ENCODE measurements at places on chromosomes 11 and 22.

DNA sequence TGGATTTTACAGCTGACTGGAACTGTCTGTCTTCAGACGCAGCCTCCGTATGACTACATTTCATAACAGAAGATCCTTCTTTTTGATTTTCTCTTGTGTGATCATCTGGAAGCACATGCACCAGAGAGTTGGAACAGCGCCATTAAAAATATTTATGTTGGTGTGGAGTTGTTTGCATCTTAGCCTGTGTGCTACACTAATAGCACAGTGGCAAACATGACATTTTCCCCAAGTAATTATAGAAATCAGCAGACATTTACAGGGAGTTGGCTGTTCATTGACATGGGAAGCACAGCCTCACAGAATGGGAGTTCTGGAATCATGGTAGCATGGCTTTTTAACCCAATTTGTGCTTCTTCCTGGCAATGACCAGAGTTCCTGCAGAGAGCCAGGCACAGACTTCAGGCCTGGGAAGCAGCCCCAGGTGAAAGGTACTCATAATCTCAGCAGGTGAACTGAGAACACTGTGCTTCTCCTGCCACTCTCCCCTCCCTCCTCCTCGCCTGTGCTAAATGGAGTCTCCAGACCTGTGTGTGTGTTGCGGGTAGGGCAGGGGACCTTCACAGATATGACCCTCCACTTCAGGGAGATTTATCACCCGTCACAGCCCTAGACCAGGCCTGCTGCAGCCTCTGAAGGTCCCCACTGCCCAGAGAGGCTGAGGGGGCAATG, 82.8 kb upstream of the PLET1 start:
- DNase-seq, result no peak

GRCh38 chr11:60966890-60967289, 4.6 kb upstream of the CD6 start:
- DNase-seq, result no peak

DNA sequence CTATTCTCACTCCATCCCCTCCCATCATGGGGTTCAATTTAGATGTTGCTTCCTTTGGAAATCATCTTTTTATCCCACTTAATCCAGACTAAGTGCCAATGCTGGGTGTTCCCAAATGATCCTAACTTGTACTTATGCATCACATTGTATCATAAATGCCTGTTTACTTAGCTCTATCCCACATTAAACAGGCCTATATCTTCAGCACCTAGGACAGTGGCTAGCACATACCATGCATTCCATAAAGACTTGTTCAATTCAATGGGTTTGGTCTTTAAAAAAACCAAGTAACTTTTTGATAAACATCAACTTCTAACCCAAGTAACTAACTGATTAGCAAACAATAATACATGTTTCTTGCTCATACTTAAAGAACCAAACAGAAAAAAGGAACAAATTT, 40.6 kb downstream of the RSF1 start:
- no peak for DNase-seq

- DNase-seq, result no peak
Measured at GRCh38 chr11:125215976-125216375, 51.4 kb downstream of the PKNOX2 start.

- DNase-seq, result no peak
Measured at GRCh38 chr22:36162127-36163034, 1.8 kb upstream of the APOL3 start.

DNA sequence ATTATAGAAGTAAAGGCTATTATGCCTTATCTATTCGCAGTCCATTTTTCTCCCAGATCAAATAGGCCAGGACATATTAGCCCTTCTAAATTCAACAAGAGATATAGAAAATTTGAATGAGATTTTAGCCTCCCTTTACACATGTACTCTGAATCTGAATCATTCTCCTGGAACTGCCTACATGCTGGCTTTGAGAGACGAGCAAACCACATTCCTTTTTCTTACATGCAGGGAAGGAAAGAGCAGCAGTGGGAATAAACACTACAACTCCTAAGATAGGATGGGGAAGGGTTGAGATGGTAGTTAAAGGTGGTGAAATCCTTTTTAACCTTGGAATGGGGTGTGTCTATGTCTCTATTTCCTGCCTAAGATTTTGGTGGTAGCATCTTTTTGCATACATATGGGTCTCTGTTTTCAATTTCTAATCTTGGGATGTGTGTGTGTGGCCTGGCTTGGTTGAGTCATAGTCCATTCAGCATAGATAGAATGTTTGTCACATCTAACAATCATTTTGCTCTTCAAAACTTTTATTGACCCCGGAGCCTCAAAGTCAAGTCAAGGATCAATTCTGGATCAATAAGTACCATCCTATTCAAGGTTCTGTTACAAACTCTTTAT, 11.1 kb upstream of the OOSP2 start:
- no peak for DNase-seq

DNA sequence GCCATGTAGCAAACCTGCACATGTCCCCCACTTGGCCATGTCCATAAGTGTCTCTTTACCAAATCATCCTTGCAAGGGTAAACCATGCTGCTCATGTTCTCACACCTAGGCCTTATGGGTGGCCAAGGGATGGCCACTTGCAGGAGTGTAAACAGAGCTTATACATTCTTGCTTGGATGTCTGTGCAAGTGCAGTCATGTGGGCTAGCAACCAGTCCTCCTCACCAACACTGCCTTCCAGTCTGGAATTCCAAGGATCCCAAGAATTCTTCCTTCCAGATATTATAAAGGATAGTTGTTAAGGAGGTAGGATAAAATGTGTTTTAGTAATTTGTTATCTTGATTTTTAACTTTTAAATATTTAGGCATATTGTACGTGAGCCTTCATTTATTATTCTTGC, 47.8 kb upstream of the OR5P2 start:
- DNase-seq, result no peak

GRCh38 chr11:78612721-78613377, 38.2 kb upstream of the NARS2 start:
- DNase-seq, result no peak

DNA sequence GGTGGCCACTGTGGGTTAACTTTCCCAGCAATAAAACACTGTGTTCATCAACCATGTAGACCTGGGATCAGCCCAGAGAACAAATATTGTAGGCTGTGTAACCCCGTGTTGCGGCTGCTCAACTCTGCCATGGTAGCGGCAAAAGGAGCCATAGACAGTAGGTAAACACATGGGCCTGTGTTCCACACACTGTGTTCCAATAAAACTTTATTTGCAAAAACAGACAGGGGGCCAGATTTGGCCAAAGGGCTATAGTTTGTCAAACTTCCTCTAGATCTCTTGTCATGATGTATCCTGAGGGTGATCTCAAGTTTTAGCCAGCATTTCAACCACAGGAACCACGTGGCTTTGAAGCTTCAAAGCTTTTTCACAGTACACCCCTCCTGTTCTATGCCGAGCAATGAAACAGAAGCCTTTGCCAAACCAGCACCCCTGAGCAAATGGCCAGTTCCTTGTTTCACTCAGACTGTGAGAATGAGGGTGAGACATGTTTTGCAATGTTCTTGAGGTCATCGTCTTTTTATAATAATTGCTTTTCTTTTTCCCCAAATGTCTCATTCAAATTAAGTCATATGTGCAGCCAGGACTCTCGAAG, 49.9 kb upstream of the FADD start:
- DNase-seq, result no peak

- no peak for DNase-seq
Measured at GRCh38 chr22:36267896-36268485, 15.1 kb downstream of the APOL1 start.

DNA sequence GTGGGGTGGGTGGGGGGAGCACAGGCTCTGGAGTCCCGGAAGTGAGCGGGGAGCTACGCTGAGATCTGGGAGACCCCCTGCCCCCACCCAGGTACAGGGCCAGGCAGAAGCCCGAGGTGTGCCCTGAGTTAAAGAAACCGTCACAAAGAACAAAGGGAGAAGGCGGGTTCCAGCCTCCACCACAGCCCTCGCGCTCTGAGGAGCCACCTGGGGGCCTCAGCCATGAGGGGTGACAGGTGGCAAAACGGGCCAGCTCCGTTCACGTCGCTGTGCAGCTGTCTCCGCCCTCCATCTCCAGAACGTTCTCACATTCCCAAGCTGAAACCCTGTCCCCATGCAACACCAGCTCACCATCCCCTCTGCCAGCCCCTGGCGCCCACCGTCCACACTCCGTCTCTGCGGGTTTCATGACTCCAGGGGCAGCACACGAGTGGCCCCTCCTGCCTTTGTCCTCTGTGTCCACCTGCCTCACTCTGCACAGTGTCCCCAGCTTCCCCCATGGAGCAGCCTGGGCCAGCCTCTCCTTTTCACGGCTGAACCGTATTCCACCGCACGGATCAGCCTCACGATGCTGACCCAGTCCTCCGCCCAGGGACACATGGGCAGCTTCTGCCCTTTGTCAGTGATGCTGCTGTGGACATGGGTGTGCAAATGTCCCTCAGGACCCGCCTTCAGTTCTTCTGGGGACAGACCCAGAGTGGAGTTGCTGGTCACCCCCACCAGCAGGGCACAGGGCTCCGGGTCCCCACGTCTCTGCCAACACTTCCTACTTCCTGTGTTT, 1.7 kb upstream of the MUC5B start:
- no peak for DNase-seq

GRCh38 chr11:72840780-72841179, 26.6 kb downstream of the ATG16L2 start:
- no peak for DNase-seq

DNA sequence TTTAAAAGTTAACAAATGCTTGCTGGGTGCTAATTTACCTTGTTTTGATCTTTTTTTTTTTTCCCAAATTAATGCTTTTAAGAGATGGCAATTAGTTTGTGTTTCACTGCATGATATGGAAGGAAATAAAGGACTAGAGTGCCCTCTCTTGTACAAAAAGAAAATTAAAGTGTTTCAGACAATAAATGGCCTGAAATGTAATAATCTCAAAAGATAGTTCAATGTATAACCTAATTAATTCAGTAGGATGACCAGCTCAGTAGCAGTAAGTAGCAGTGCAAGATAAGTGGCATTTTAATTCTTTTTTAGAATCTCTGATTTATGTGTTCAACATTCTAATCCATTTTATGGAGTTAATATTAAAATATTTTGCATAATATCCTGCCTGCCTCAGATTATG, 39.9 kb upstream of the MYO18B start:
- DNase-seq, result no peak

- DNase-seq, result no peak
Measured at GRCh38 chr11:47104261-47104950, 72.3 kb downstream of the ARFGAP2 start.

- DNase-seq, result no peak
Measured at GRCh38 chr11:22555881-22556280, 69.7 kb downstream of the FANCF start.

DNA sequence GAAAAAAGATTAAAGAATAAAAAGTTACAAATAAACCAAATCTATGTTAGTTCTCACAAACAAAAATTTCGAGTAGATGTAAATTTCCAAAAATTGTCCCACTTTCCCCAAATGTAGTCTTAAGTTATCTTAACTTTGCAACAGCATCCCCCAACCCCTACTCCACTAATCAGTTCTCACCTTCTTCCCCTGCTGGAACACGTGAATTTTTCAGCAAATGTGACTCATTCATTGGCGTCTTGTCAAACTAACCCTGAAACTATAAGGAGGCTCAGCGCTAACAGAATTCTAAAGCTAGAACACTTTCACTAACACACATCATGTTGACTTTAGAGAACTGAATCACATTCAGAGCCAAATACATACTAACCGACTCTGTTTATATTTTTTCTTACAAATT, 46.1 kb downstream of the PHF21A start:
- no peak for DNase-seq

GRCh38 chr22:20763630-20764470, 10.1 kb upstream of the SERPIND1 start:
- DNase-seq, result no peak

DNA sequence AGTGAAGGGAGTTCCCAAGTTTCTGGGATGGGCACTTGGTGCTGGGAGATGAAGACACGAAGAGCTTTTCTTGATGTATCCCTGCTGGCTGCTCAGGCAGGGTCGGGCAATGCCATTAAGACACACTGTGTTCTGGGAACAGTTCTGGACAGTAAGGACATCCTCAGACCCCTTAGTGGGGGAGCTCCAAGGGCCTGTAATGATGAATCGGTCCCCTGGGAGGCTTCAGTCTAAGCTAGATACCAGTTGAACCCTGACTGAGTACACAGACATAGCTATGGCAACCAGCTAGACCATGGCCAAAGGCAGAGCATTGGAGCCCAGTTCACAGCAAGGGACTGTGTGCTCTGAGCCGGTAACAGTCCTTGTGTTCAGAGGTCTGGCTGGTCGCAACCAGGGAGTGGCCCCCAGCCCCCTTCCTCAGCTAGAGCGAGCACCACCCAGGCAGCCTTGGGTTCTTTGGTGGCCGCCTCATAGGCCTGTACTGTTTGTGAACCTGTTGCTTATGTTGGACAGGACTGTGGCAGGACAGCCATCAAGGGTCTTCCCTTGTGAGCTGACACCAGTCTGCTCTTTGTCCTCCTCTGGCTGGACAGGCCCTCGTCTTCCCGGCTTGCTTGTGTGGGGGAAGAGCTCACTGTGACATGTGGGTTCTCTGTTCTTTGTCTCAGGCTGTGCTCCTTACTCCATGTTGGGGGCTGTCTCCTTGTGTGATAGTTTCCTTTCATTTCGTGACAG, 25.0 kb downstream of the MED15 start:
- no peak for DNase-seq

DNA sequence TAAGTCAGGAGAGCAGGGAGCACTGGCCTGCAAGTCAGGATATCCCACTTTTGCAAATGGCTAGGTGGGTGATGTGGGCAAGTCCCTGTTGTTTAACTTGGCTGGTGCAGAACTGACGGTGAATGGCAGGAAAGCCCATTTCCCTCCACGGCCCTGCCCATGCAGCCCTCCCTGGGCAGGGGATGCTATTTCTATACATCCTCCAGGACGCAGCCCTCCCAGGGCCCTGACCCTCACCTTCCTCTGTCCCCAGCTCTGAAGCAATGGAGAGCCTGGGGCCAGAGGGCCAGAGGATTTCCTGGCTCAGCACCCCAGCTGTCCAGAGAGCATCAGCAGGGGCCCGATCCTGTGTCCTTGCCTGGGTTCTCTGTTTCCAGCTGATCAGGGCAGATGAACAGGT, 91.3 kb downstream of the TSPAN18 start:
- no peak for DNase-seq

DNA sequence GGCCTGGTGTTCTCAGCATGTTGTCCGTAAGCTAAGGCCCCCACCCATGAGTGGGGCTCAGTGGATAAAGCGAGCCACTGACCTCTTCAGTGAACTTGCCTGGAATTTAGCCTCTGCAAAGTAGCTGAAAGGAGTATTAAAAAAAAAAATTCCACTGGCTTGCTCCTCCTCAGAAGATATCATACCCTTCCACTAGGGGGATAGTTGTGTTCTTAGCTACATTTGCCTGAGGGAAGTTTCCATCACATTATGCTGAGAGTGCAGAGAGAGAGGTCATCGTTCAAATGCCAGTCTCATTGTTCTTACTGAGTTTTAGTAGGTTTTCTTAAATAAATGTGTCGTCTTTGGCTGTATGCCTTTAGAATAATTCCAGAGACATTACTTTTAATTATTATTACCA, 879.7 kb downstream of the JRKL start:
- DNase-seq, result no peak

GRCh38 chr11:8531982-8532381, 62.0 kb downstream of the STK33 start:
- DNase-seq, result no peak

GRCh38 chr22:42586381-42586780, 28.3 kb downstream of the POLDIP3 start:
- DNase-seq, result no peak
